ENCODE measurements at places on chromosomes 5 and 9.

DNA sequence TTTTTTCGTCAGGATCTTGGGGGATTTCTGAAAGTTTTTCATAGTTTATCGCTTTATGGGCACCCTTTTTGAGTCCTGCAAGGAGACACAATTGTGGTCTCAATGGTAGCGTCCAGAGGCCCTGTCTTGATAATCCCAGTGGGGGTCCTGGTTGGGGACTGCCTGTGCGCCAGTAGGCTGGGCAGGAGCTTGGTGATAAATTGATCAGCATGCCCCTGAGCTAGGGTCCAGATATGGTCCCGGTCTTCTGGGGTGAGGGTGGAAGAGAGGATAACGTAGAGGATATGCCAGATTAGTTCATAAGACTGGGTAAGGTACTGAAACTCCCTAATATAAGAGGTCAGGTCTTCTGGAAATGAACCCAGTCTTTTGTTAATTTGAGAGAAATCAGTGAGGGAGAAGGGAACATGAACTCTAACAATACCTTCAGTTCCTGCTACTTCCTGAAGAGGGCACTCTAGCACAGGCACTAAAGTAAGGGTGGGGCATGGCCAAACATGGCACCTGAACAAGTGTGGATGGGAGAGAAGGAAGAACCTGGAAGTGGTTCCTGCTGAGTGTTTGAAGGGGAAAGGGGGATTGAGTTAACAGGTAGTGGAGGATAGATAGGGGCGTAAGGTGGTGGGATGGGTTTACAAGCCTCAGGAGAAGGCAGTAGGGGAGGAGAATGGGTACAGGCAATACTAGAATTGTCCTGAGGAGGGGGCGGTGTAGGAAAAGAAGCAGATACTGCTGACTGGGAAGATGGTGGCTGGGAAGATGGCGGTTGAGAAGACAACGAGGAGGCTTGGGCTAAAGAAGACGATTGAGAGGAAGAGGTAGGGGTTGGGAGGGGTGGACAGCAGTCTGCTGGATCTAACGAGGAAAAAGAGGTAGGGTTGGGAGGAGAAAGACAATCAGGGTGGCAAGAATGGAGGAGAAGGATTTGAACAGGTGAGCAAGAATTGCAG is 33.8 kb upstream of the ANXA2R start:
- DNase-seq, result peak; percentile 46

GRCh38 chr5:133565993-133566392 is 46.3 kb downstream of the FSTL4 start:
- peak; percentile 76 for DNase-seq

DNA sequence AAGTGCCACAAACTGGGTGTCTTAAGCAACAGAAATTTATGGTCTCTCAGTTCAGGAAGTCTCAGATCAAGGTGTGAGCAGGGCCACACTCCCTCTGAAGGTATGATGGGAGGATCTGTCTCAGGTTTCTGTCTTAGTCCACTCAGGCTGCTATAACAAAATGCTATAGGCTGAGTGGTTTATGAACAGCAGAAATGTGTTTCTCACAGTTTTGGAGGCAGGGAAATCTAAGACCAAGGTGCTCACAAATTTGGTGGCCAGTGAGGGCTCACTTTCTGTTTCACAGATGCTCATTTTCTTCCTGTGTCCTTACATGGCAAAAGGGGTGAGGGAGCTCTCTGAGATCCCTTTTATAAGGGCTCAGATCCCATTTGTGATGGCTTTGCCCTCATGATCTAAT is 281.4 kb downstream of the CWC27 start:
- no peak for DNase-seq

DNA sequence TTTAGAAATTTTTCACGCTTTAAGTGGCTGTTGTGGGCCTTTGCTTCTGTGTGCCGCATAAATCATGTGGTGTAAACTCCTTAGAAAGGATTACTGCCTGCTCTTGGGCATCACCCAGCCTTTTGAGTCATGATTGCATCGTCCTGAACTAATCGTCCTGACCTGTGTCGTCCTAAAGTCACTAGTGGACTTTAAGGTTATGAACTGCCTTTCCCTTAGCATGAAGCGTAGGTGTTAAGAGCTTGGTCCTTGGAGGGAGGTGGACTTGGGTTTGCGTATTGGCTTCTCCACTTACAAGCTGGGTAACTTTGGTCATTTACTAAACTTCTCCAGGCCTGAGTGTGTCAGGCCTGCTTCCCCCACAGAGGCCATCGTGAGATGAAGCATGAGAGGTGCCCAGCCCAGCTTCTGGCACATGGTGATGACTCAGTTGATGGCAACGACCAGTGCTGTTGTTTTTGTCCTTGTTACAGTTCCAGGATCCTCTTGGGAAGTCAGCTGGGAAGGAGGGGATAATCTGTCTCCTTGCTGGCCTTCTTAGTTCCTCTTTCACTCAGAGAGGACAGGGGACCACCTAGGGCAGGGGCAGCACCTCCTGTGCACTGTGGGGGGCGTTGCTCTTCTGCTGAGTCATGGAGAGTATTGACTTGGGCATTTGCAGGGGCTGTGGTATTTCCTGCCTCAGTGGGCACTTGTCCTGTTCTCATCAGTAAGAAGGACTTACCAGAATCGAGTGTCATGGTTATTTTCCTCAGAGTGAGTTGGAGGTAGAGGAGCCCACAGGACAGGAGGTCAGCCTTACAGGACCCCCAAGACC is 54.2 kb upstream of the NCS1 start:
- no peak for DNase-seq

DNA sequence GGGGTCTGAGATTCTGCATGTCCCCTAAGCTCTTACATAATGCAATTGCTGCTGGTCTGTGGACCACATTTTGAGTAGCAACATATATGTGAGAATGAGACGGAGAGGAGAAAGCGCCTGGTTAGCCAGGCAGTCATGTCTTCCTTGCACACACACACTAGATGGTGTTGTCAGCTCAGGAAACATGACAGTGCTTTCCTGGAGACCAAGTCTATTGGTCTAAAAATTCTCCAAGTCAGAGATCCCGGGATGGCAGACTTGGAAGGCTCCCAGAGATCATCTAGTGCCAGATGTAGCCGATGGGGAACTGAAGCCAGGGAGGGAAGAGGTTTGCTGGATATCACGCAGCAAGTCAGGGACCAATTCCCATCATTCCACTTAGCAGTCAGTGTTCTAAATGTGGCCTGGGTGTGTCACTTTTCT is 53.4 kb downstream of the GALNT12 start:
- DNase-seq, result peak; percentile 54

GRCh38 chr5:158935215-158935614 is 164.5 kb downstream of the EBF1 start:
- DNase-seq, result no peak

DNA sequence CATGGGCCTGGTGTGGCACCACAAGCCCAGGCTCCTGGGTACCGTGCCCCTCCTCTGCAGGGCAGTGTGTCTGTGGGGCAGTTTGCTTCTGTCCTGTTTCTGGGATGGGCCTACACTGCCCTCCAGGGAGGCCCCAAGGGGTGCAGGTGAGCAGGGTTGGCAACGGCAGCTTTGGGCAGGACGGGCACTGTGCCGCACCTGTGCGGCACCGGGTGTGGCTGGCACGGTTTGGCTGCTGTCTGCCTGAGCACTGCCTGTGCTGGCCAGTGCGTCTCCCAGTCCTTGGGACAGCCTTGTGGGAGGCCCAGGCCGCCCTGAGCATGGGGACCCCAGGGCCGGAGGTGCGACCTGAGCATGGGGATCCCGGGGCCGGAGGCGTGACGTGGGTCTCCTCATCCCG is 37.2 kb downstream of the RXRA start:
- DNase-seq, result no peak

DNA sequence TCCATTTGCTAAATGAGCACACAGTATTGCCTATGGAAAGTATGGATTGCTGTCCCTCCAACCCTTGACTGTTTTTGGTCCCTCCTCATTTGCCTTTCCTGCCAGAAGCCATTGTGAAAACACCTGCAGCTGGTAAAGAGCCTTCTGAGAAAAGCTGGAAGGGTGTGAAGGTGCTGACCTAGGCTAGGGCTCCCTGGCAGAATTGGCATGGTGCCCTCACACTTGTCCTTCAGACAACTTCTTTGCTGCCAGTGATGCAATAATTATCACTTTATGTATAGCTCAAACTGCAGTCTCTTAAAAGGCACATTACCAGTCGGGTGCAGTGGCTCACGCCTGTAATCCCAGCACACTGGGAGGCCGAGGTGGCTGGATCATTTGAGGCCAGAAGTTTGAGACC is 4.2 kb downstream of the TXNDC15 start:
- no peak for DNase-seq

GRCh38 chr9:77949751-77950436 is 81.7 kb downstream of the GNAQ start:
- no peak for DNase-seq

- DNase-seq, result no peak
Observed at GRCh38 chr9:74948937-74949336, 3.8 kb downstream of the C9orf40 start.

DNA sequence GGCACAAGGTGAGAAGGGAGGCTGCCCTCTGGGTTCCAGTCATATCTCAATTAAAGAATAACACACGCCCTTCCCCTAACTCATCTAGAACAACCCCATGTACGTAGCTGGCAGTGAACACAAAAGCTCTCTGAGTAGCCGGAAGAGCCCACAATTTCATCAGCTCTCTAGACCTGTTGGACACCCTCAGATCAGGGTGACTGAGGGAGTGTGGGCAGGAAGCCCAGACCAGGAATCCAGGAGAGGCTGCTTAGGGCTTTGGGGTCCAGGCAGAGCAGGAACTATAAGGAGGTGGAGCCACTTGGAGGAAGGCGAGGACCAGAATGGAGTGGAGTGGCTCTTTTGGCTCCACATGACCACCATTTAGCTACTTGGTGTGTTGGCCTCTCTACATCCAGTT is 237.4 kb downstream of the NR3C1 start:
- DNase-seq, result no peak

DNA sequence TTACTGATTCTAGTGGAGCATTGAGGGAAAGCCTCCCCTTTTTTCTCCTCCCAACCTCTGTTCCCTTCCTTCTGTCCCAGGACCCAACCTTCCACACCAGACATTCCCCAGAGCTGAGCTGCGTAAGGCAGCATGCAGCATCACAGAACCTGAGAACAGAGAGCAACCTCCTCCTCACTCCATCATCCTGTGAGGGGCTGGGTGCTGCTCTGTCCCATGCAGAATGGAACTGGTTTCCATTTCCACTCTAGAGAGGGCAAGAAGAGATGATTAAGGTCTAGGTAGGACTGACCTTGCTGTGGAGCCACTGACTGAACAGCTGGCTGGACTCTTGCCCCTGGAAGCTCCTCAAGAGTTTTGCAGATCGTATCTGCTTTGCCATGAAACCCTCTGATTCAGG is 30.1 kb upstream of the IL7R start:
- no peak for DNase-seq

DNA sequence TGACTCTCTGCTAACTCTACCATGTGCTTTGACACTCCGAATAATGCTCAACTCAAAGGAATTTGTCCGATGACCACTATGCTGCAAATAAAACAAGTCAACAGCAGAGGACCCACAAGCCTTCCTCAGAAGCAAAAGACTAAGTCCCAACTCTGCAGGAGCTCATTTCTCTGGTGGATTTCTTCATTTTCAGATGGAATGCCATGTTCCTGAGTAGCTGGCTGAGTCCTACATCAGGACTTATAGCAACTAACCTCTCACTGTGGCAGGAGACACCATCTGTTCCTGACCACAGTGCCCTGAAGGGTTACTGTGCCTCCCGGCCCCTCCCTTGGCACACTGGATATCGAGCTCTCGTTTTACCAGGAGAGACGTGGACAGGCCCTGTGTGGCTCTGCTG is 20.8 kb downstream of the LHFPL2 start:
- no peak for DNase-seq

GRCh38 chr5:9498541-9499497 is 47.1 kb downstream of the SEMA5A start:
- DNase-seq, result peak; percentile 76

GRCh38 chr5:78534148-78534904 is 114.2 kb downstream of the LHFPL2 start:
- DNase-seq, result no peak

All from neural progenitor cell (in vitro differentiated cells).